Renal pelvis (tissue), 12 donors: ENCODE measurements at places on chromosomes 13 and 19. TPM values are rescaled to one million over a fixed set of nuclear protein-coding genes. Genes with fewer than 3 reads are reported as not detected.

The PLVAP gene
- 245 TPM for polyA plus RNA-seq

The ZNF610 gene
- 11.2 TPM for polyA plus RNA-seq

The KIR2DL3 gene
- not detected for polyA plus RNA-seq

The KLK4 gene
- polyA plus RNA-seq: not detected

The OR1I1 gene
- polyA plus RNA-seq: 0.09 TPM

The SIGLEC9 gene
- 1.5 TPM for polyA plus RNA-seq

The ADGRE1 gene
- polyA plus RNA-seq: not detected

The SCN1B gene
- polyA plus RNA-seq: 1.5 TPM

The SRRM5 gene
- 1.8 TPM for polyA plus RNA-seq

The STOML3 gene
- polyA plus RNA-seq: not detected

The BAX gene
- 87.6 TPM for polyA plus RNA-seq
